Stimulated activated CD4-positive, alpha-beta T cell treated with anti-CD3 and anti-CD28 coated beads, Interleukin-15, amount 100 ng/mL, for 48 hours (primary cell): ENCODE measurements at places on chromosomes 6 and 20.

DNA sequence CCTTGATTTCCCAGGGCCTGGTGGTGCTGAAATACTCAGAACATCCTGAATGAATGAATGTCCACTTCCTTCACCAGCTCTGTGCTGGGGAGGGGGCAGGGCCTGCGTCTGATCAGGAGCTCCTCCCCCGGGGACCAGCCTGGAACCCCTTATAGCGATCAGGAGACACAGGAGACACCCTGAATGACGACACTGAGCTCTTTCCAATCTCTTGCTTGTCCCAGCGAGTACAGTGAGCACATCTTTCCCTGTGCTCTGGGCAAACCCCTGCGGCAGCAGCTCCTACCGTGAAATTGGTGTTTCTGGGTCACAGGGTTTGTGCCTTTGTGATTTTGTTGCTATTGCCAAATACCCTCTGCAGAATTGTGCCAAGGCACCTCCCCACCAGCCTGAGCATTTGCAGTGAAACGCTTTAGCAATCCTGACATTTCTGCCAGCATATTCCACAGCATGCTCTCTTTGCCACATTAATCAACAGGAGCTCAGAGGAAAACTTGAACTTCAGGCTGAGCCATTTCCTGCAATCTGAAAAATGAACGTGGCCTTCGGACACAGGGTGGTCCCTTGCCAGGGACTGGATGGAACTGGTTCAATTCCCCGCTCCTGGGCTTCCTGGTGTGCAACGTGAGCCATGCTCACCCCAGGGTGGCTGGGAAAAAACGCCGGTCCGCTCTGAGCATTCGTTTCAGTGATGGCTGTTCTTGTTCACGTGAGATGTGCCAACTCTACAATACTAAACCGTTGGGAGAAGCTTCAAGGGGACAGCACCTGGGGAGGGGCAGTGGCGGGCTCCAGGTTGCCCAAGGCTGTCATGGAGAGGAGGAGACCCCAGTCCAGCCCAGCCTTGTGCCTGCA lies 23.1 kb upstream of the MRGBP start:
- no peak for DNase-seq

- peak; percentile 30 for DNase-seq
These were observed 42.4 kb upstream of the ADGRF4 start for GRCh38 chr6:47655719-47656595.

DNA sequence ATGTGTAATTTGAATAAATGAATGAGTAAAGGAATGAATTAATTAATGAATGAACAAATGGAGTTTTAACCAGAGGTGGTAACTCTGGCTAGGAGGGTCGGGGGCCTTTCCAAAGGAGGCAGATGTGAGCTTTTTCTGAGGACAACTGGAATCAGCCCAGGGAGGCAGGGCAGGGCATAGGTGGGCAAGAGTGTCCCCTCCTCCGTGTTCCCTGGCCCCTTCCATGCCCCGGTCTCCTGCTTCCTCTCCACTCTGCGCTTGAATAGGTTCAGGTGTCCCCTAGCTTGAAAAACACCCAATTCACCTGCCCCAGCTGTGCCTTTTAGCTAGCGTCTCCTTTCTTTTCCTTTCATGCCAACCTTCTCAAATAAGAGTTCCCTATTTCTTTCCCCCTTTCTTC lies 473.1 kb downstream of the CDH26 start:
- DNase-seq, result no peak

- no peak for DNase-seq
These were observed 209.3 kb upstream of the SOX4 start for GRCh38 chr6:21384216-21384615.

- no peak for DNase-seq
These were observed 75.7 kb upstream of the RALY start for GRCh38 chr20:33917831-33918525.

DNA sequence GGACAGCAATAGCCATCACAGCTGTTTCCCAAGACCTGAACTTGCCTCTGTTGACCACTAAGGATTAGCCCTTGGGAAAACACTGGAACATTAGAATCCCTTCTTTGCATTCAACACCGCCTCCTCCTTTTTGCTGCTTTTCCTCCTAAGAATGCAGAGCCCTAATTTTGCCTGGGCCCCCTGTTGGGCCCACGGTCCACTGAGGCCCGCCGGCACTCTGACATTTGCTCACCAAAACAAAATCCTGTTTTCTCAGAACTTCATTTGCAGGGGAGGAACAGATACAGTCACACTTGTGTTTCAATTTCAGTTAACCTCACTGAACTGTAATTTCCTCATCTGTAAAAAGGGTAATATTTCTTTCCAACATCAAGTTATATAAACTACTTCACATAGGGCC lies 116.0 kb upstream of the JARID2 start:
- no peak for DNase-seq

DNA sequence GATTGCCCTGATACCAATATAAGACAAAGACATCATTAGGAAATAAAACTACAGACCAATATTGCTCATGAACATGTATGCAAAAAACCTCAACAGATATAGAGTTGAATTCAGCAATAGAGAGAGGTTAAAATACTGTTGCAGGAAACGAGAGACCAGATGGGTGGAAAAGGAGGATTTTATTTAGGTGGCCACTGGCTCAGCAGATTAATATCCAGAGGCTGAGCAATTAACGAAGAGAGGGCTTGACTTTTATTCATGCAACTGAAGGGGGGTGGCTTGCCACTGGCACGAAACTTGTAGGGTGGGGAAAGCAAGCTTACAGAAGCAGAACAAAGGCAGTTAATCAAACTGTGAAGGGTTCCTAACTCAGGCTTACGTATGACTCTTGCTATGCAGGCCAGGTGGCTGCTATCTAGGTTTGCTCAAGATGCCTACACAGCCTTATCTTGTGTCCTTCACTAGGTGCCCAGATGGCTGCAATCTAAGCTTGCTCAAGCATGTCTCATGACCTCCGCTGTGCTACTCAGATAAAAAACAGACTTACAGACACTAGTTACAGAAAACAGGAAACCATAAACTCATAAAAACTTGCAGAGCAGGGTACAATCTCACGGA lies 126.4 kb downstream of the MMUT start:
- no peak for DNase-seq

GRCh38 chr6:131602781-131603312 lies 25.2 kb downstream of the MED23 start:
- no peak for DNase-seq

DNA sequence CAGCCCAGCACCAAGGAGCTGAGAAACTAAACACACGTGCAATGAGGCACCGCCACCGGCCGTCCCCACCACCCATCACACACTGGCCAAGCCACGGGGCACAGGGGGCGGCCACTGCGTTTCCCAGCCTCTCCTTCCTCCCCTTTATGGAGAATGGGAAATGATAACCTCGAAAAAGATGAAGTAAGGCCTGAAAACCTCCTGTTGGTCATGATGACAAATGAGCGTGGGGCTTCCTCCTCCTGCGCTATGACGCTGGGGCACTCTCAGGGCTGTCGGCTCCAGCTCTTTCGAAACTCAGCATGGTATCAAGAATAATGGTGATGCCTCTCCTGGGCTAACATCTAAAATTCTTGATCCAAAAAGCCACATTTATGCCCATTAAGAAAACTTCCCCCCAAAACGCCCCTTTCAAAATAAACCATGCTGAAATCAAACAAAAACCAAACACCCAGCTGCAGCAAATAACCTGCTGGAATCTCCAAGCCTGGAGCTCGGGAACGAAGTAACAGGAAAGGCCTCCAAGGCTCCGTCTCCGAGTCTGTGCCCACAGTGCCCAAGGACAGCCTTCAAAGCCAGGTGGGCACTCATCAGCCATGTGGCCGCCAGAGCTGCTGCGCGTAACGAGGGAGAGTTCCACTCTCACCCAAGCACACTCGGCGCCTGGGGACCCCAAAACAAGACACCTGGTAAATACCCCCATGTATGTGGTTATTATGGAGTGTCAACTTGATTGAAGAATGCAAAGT lies 50.0 kb downstream of the TAF4 start:
- no peak for DNase-seq

DNA sequence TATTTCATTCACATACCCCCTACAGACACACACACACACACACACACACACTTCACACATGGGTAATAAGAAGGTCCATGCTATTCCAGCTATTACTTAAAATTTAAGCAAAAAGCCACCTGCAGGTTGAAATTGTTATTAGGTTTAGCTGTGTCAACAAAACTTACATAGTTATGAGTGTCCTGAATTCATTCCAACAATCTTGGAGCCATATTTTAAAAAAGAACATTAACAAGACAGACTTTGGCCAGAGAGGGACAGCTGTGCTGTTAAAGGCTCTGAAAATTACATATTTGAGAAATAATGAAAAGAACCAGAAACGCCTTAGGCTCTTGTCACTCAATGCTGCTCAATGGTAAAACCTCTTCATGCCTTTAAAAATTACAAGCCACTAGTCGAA lies 455.3 kb downstream of the EPM2A start:
- no peak for DNase-seq

GRCh38 chr6:138522611-138523010 lies 23.3 kb upstream of the NHSL1 start:
- no peak for DNase-seq

GRCh38 chr6:128425856-128426255 lies 94.5 kb downstream of the PTPRK start:
- no peak for DNase-seq

- no peak for DNase-seq
These were observed 81.5 kb downstream of the RTN4IP1 start for GRCh38 chr6:106547601-106548453.

GRCh38 chr6:102204351-102204750 lies 810.8 kb downstream of the GRIK2 start:
- no peak for DNase-seq

- no peak for DNase-seq
These were observed 201.0 kb upstream of the ZNF217 start for GRCh38 chr20:53794529-53795115.

DNA sequence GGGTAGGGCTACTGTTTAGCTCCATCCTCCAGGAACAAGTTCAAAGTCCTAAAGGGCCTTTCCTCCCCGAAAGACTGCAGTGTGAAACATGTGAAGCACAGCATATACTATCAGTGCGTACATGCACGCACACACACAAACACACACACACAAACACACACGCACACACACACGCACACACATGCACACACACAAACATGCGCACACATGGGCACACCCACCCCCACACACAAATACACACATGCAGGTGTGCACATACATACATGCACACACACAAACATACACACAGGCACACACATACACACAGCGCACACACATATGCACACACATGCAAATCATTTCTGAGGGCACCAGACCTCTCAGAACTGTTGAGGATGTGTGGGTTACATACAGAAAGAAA lies 382.0 kb upstream of the CDH4 start:
- no peak for DNase-seq

DNA sequence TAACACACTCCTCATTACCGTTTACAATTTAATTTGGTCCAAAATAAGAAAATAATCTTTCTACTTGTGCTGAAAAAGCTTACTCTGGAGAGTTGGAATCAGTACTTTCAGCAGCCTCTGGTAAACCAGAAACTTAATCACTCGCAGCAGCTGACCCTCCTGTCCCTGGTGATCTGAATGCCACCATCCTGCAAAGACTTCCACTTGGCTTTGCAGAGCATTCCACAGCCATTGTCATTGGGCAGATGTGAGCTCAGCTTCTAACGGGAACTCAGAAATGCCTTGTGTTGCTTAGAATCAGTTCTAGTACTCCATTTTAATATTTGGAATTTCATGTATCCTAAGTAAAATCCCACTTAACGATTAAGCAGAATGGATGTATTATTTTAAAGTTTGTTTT lies 59.7 kb downstream of the PHACTR1 start:
- DNase-seq, result no peak
